ENCODE measurements at places on chromosomes 13 and 19. TPM values are rescaled to one million over a fixed set of nuclear protein-coding genes. Genes with fewer than 3 reads are reported as not detected.

Gene ZNF260
- 10.0 TPM for total RNA-seq

Gene C13orf42
- total RNA-seq = not detected

Gene ZNF416
- total RNA-seq = 6.1 TPM

Gene SYT5
- 0.26 TPM for total RNA-seq

Gene GPR180
- 6.9 TPM for total RNA-seq

Gene HIPK4
- 0.06 TPM for total RNA-seq

Gene DEDD2
- 11.2 TPM for total RNA-seq

Gene CACNG6
- 0.53 TPM for total RNA-seq

All from aortic smooth muscle cell (primary cell).